CD4-positive, alpha-beta T cell treated with Interferon gamma for 1 hour (primary cell): ENCODE measurements at places on chromosomes 6 and 20.

DNA sequence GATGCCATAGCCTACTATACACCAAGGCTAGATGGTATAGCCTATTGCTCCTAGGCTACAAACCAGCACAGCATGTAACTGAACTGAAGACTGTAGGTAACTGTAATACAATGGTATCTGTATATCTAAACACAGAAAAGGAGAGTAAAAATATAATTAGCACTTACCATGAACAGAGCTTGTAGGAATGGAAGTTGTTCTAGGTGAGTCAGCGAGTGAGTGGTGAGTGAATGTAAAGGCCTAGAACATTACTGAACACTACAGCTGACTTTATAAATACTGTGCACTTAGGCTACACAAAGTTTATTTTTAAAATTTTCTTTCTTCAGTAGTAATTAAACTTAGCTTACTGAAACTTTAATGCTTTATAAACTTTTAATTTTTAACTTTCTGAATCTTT lies 129.5 kb downstream of the BTBD9 start:
- no peak for DNase-seq

DNA sequence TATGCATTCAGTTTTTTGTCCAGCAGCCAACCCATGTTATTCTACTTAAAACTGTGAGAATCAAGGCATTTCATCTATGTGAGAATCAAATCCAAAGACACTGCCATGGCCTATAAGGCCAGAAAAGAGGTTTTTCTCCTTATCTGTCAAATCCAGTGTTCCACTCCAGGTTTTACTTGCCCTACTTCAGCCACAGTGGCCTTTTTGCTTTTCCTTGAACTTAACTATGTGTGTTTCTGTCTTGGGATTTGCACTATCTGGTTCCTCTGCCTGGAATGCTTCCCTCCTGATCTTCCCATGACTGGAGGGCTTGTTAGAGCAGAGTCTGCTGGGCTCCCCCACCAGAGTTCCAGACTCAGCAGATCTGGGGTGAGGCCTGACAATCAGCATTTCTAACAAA lies 113.1 kb upstream of the DOK5 start:
- DNase-seq, result no peak

DNA sequence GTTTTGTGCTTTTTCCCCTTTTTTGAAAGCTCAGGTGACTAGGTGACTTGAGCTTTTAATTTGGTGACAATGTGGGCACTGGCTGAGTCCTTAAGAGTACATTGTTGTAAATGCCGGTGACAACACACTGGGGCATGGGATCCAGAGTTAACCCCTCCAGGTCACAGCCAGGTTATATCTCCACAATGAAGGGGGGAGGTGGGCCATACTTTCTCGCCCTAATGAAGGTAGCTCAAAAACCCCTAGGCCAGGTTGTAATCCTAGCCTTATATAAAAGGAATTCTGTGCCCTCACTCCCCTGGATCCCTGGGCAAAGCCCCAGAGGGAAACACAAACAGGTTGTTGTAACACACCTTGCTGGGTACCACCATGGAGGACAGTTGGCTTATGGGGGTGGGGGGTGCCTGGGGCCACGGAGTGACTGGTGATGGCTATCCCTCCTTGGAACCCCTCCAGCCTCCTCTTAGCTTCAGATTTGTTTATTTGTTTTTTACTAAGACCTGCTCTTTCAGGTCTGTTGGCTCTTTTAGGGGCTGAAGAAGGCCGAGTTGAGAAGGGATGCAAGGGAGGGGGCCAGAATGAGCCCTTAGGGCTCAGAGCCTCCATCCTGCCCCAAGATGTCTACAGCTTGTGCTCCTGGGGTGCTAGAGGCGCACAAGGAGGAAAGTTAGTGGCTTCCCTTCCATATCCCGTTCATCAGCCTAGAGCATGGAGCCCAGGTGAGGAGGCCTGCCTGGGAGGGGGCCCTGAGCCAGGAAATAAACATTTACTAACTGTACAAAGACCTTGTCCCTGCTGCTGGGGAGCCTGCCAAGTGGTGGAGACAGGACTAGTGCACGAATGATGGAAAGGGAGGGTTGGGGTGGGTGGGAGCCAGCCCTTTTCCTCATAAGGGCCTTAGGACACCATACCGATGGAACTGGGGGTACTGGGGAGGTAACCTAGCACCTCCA lies 2.2 kb upstream of the VEGFA start:
- DNase-seq, result no peak

DNA sequence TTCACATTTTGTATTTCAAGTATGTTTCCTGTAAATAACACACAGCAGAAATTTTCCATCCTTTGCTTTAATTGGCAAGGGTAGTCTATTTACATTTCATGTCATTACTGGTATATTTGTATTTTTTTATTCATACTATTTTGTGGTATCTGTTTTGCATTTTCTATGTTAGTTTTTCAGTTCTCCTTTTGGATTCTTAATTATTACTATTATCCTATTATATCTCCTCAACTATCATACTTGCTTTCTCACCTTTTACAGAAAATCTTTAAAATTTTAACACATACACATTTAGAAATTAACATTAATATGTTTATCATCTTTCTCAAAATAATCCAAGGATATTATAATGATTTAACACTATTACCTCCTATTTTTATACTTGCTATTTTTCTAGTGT lies 918.3 kb upstream of the MAP3K7 start:
- no peak for DNase-seq

DNA sequence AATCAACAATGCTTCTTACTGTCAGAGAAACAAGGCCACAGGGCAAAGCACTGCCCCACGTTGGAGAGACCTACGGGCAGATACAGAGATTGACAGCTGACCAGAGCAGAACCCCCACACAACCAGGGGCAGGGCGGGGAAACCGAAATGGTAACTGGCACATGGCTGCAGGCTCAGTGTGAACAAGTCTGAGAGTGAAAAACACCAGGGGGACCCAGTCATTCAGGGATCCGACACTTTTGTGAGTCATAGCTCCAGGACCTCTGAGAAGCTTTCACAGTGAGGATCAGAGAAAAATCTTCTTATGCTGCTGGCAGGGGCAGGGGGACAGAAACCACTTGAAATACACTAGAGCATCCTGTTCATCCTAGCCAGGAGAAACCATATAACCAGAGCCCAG lies 254.2 kb downstream of the C6orf118 start:
- DNase-seq, result no peak

GRCh38 chr6:20564269-20564668 lies 30.0 kb downstream of the CDKAL1 start:
- DNase-seq, result no peak
